ENCODE measurements at places on chromosomes 3 and 15.
A peak's percentile ranks its signal among the peaks of the same experiment; 100 is the strongest.

GRCh38 chr3:188537606-188538005 lies 383.6 kb downstream of the LPP start:
- no peak for DNase-seq

DNA sequence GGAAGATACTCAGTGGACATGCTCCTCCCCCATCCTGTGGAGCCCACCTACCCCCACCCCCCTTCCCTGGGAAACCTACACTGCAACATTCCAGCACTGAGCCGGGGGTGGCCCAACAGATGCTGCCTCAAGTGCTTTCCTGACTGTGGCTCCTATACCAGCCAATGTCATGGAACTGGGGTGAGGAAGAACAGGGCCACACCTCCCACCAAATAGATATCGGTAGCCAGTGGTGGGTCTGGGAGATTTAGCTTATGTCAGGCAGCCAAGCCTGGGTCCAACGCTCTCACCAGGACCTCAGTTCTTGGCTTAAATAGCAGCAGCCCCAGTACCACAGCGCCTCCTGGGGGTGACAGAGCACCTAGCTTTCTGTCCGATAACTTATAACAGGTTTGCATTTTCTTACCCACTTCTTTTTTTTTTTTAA lies 30.3 kb downstream of the CDC25A start:
- DNase-seq: peak; percentile 22

- DNase-seq: no peak
Measured at GRCh38 chr3:25257026-25257425, 171.0 kb upstream of the RARB start.

GRCh38 chr3:18444595-18445400 lies 19.7 kb upstream of the SATB1 start:
- peak; percentile 74 for DNase-seq

- no peak for DNase-seq
Measured at GRCh38 chr3:30502742-30503073, 103.7 kb upstream of the TGFBR2 start.

DNA sequence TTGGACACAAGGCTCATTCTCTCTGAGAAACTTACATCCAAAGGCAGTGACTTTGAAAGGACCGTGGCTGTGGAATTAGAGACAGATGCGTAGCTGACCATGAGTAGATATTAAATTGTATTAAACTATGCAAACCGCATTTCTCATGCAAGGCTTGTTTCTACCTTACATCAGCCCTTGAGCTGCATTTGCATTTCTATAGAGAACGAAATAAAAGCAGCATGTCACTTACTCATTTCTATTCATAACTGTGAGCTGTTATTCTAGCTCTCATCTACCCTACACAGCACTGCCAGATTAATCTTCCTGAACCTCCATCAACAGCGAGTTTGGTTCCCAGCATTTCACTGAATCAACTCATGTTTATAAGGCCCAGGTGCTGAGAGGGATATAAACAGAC lies 72.3 kb downstream of the THSD4 start:
- DNase-seq: no peak

GRCh38 chr15:77027111-77027696 lies 32.3 kb downstream of the PSTPIP1 start:
- DNase-seq: no peak

- no peak for DNase-seq
Measured at GRCh38 chr15:98896802-98897732, 110.5 kb downstream of the PGPEP1L start.

DNA sequence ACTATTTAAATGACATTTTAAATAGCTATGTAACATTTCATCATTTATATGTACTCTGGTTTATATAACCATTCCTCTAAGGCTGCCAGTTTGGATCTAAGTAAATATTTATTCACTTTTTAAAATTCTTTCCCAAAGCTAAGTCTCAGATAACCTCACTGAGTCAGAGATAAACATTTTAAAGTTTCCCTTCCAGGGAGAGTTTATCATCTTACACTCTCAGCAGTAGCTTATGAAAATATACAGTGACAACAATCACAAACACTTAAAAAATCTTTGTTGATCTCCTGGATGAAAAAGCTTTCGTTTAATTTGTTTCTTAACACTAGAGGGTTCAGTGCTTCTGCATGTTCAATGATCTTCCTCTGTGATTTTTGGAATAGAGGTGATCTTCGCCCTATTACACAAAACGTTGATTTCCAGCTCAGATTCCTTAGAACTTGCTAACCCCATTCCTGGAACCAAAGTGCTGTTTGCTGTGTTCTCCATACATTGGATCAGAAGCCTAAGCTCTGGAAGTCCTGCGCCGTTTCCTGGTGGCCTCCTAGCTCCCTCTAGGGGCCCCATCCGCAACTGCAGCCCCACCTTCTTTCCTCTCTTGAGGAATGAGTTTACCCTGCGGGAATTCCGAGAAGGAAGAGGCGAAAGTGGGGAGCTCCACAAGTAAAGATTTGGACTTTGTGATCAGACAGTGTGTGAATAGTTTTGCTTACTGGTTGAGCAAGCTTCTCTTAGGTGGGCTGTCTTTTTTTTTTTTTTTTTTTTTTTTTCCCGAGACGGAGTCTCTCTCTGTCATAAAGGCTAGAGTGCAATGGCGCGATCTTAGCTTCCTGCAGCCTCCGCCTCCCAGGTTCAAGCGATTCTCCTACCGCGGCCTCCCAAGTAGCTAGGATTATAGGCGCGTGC lies 29.3 kb upstream of the SACM1L start:
- peak; percentile 40 for DNase-seq

- peak; percentile 55 for DNase-seq
Measured at GRCh38 chr3:46372492-46373359, 2.0 kb downstream of the CCR5 start.

DNA sequence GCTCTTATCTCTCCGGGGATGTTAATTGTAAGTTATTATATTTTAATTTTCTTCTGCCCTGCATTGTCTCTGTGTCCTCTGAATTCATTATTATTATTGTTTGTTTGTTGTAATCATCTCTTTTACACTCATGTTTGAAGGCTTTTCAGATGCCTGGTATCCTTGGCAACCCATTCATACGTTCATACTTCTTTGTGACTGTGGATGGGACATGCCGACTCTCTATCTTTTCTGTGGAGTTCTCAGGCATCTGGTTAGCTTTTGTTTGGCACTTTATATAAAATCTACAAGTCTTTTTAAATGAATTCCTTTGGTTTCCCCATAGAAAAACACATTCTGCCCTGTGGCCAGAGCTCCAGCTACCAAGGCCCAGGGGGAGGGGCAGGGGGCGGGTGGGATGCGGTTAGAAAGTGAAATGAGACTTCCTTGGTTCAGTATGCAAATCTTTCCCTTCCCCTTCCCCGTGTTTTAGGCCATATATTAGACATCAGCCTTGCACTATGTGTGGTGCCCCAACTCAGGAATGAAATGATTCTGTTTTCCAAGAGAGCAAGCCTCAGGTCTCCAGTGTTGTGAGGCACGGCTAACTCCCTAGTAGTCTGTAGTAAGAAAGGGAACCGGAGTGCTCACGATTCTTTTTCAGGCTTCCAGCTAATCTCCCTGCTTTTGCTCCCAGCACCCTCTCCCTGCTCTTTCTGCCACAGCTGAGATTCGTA lies 79.2 kb downstream of the SST start:
- no peak for DNase-seq

DNA sequence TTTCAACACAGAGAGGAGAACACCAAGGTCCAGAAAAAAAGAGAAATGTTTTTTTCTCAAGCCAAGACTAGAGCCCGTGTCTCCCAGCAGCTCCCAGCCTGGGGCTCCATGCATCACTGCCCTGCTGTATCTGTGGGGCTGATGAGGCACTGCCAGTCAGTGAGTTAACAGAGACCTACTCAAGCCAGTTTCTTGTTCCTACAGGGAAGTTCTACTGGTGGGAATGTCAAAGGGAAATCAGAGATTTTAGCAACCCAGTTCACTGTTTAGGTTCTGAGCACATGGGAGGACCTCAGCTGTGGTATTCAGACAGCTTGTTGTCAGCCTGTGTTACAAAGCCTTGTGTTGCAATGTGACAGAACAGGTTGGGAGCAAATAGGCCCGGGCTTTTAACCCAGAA lies 234.3 kb downstream of the TLE3 start:
- no peak for DNase-seq

DNA sequence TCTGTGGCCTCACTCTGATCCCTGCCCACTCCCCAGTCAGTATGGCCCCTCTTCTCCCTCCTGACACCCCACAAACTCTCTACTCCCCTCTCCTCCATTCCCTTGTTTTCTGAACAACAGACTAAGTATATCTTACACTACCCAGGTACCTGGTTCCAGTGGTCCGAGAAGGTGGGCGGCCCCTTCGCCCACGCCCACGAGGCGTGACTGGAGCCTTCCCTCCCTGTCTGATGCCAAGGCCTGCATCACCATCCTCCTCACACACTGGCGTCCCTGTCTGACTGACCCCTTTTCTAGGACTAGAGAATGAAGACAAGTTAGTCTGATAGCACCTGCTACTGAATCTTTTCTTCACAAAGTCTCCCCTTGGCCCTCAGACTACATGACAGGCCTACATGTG lies 50.0 kb downstream of the TUBGCP4 start:
- DNase-seq: no peak

GRCh38 chr3:16529264-16529663 lies 15.8 kb upstream of the RFTN1 start:
- DNase-seq: peak; percentile 28

Data from CD4-positive, alpha-beta T cell treated with Interleukin-15 for 4 hours (primary cell).